NCI-H2081 (cell line): ENCODE measurements at places on chromosomes 13 and 19.
A peak's percentile ranks its signal among the peaks of the same experiment; 100 is the strongest.

DNA sequence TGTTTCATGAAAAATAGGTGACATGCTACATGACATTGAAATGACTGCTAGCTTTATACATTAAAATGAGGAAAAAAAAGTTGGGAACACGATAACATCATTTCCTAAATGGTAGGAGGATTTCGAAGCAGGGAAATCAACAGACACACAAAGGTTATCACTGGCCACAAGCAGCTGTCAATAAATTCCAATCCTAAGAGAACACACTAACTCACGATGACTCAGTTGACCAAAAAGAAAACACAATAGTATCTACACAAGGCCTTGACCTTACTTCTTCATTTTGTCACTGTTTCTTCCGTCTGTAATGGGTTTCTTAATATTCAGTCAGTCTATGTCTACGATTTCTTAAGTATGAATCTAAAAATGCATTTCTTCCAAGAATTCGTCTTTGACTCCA is 36.5 kb downstream of the STARD13 start:
- no peak for DNase-seq

DNA sequence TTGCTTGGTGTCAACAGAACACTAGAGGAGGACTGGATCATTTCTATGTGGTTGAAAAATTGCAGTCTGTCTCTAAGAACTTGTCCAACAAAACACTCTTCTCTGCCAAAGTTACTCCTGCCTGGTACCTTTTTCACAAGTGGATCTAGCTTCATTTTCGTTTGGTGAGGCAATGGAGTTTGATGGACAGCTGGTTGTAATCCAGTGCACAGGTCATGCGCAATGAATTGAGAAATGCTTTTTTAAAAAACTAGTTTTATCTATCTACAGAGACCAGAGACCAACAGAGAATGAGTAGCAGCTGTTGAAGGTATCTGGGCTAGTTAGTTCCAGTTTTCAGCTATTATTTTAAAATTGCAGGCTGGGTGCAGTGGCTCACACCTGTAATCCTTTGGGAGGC is 12.0 kb upstream of the KBTBD6 start:
- no peak for DNase-seq

- DNase-seq = peak; percentile 50
Observed at GRCh38 chr19:56066152-56067023, 54.7 kb downstream of the ZNF787 start.

DNA sequence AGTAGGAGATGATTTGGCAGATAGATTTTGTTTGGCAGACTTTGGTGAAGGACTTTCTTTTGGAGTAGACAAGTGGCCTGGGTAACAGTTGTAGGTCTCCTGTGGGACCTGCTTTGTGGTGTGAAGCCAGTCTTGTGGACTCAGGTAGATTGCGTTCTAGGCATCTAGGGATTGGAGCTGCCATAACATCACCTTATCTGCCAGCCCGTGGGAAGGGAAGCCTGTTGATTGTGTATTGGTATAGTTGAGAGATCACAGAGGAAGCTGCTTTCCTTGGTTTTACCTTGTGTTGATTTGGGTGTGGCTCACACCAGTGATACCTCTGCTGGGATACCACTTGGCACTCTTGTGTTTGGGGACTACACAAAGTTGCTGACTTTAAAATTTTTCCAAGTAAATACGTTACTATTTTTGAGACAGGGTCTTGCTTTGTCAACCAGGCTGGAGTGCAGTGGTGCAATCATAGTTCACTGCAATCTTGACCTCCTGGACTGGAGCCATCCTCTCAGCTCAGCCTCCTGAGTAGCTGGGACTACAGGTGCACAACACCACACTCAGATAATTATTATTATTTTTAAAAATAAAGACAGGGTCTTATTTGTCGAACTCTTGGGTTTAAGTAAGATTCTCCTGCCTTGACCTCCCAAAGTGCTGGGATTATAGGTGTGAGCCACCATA is 7.8 kb downstream of the HNRNPM start:
- DNase-seq = no peak

DNA sequence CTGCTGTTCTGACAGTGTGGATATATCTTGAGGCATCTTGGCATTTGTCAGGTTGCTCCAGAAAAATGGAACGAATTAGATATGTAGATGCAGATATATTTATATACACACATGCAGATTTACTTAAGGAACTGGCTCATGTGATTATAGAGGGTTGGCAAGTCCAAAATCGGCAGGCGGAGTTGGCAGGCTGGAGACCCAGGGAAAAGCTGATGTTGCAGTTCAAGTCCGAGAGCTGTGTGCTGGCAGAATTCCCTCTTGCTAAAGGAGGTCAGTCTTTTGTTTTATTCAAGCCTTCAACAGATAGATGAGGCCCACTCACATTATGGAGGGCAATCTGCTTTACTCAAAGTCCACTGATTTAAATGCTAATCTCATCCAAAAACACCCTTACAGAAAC is 24.4 kb upstream of the CSNK1A1L start:
- no peak for DNase-seq
